Vagina (tissue), 2 donors: ENCODE measurements at places on chromosomes 7 and 10.
A peak's percentile ranks its signal among the peaks of the same experiment; 100 is the strongest.

DNA sequence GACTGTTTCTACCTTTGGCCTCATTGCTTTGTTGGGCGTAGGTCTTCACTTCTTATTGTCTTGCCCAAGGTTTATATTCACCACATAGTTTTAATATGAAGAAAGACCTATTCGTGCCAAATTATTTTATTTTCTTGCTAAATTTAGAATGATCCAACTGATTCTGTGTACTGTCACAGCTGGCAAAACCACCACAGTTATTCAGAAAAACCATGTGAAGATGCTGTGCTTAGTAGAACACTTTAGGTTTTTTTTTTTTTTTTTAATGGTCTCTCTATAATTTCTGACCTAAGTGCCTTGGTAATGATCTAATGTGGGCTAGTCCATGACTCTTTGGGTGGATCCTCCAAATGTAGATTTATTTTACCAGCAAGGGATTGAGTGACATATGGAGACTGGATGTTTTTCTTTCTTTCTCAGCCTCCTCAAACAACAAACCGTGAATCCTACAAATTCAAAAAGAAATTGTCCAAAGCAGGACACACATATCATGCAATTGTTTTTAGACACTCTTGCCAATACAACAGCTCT is 243.8 kb downstream of the DYNC1I1 start:
- no peak for DNase-seq

GRCh38 chr10:65550761-65551160 is 1375.1 kb upstream of the LRRTM3 start:
- DNase-seq = no peak

DNA sequence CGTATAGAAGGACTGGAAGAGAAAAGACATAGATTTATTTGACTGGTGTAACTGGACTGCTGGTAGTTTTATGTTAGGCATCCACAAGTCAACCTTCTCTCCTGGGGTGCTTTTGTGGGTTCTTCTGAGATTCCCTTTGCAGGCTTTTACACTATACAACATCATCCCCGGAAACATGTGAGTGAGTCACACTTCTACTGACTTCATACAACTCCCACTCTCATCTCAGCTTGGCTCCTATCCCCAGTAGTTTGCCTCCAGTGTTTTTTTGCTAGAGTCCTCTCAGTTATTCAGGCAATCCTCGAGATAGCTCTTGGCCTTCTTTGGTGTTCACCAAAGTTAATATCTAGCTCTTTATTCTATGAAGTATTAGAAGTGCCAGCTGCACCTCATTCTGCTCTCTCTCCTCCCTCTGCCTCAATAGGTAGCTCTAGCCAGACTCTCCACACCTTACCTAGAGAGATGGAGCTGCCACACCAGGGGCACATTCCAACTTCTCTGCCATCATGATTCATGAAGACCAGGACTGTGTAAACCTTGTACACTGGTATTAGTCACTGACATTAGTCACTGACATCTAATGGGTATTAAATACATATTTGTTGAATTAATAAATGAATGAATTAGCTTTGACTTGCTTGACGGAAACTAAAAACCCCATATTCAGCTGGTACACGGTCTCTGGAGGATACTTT is 281.9 kb downstream of the PPP1R3A start:
- no peak for DNase-seq

GRCh38 chr7:143908120-143908519 is 6.1 kb upstream of the TCAF1 start:
- DNase-seq = no peak

DNA sequence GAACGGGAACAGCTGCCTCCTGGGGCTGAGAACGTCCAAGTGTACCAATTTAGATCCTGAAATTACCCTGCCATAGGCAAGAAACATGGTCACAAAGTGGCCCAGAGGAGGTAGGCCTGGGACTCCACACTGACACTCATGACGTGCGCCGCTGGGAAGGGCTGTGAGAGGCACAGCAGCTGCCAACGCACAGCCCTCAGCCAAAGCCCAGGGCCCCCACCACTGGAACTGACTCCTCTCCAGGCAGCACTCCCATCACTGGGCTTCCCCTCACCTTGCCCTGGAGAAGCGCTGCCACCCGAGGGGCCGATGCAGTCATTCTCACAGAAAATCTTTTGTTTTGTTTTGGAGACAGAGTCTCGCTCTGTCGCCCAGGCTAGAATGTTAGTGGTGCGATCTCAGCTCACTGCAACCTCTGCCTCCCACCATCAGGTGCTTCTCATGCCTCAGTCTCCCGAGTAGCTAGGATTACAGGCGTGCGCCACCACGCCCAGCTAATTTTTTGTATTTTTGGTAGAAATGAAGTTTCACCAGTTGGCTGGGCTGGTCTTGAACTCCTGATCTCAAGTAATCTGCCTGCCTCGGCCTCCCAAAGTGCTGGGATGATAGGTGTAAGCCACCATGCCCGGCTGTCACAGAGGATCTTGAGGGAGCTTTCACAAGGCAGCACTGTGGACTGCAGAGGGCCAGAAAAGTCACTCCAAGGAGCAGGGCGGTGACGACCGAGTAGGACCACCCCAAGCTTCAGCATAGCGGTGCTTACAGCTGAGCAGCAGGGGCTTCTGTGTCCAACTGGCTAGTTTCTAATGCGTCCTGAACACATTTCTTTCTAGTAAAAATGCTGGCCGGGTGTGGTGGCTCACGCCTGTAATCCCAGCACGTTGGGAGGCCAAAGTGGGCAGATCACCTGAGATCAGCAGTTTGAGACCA is 13.5 kb downstream of the GUSB start:
- no peak for DNase-seq

DNA sequence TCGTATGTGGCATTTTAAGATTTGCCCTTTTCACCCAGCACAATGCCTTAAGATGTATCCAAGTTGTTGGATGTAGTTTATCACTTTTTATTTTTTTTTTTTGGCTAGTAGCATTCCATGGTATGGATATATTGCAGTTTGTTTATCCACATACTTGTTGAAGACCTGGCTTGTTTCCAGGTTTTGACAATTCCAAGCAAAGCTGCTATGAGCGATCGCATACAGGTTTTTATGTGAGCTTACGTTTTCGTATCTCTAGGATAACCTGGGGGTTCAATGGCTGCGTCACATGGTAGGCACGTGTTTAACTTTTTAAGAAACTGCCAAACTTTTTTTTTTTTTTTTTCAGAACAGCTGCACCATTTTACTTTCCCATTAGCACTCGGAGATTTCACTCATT is 32.2 kb downstream of the BAIAP2L1 start:
- no peak for DNase-seq

- DNase-seq = no peak
These were observed 113.7 kb downstream of the SFMBT2 start for GRCh38 chr10:7297094-7297493.

DNA sequence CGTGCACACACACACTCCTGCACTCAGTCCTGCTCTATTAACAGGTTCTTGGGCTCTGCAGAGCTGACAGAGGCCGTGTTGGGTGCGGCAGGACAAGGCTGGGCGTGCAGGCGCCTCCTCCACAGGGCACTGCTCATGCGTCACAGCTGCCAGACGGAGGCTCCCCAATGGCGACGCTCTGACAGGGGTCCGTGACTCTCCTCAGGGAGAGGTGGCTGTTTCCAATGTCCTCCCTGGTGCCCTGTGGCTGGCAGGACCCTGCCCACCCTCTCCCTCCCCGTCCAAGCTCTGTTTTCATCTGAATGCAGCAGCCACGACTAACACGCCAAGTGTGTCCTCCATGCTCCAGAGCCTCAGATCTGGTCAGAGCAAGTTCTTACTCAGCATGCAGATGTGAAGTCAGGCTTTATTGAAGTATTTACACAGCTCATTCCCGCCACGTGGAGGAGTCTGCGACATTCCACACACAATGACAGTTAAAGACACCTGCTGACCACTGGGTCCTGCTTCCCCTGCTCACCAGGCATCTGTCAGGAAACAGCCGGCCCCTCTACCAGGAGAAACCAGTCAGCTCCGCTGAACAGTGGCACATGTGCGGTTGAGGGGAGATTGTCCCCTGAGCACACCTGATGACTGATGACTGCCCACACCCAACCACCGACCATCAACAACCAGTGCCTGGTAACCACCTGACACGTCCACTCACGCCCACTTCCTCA is 116.7 kb downstream of the VIPR2 start:
- peak; percentile 85 for DNase-seq

DNA sequence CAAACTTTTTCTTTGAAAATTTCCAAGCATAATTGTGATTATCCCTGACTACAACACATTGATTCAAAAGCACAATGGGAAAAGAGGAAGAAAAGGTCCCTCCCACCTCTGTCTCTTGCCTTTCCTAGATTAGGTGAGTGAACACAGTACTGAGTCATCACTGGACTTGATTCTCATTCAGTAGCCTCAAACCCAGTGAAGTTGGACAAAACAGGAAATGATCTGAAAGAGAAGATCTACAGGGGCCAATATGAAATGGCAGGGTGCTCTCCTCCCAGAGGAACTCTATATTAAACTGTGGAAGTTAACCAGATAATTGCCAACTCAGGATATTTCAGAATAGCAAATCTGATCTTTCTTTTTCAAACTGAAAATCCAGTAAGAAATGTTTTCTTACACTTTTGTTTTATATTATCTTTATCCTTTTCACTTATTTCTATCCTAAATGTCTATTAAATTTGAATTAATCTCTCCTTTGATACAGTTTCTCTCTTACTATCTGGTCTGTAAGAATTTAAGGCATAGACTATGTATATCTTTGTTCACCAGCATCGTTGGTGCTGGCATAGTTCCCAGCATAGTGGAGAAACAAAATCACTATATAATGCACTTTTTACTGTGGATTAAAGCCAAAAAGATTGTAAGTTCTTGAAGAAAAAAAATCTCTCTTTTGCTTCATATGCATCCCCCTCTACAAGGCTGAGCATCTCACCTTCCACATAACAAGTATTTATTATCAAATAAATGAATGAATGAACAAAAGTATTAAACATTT is 41.4 kb upstream of the IKZF1 start:
- DNase-seq = no peak

DNA sequence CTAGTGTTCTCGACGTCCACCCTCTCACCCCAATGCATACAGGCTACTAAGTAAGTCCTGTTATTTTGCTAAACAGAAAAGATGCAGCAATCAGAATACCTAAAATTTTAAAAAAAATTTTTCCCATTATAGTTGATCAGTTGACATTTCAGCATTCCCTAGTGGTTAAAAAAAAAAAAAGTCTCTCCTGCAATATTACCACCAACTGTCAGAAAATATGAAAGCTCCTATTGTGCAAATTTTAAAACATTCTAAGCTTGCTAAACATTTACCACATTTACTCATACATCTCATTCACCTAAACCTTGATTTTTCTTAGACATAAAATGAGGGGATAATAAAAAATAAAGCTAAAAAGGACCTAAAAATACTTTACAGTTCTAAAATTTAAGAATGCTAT is 165.6 kb downstream of the AVL9 start:
- no peak for DNase-seq

DNA sequence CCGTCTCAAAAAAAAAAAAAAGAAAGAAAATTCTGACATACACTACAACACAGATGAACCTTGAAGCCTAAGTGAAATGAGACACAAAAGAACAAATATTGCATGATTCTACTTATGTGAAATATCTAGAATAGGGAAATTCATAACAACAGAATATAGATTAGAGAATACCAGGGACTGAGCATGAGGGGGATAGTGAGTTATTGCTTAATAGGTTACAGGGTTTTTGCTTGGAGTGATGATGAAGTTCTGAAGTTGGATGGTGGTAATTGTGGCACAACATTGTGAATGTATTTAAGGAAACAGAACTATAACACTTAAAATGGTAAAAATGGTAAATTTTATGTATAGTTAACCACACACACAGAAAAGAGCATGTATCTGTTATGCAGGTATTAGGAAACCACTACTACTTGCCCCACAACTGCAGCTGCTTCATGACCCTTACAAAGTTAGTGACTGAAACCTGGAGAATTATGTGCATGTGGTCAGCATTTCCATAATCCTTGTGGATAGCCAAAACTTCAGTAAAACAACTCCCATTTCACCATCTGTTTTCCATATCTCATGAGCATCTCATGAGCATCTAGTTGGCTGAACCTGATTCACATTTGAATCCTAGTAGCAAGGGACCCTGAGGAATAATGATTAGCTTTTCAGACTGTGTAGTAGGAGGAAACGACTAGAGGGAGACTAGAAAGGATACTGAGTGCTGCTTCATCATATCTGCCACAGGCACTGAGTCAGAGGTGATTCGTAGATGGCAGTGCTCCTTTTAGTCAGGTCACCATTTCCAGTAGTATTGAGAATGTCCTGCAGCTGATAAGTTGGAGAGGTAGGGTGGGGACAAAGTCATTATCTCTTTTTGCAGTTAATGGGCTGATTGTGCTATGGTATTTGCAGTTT is 26.3 kb downstream of the SAMD8 start:
- no peak for DNase-seq

DNA sequence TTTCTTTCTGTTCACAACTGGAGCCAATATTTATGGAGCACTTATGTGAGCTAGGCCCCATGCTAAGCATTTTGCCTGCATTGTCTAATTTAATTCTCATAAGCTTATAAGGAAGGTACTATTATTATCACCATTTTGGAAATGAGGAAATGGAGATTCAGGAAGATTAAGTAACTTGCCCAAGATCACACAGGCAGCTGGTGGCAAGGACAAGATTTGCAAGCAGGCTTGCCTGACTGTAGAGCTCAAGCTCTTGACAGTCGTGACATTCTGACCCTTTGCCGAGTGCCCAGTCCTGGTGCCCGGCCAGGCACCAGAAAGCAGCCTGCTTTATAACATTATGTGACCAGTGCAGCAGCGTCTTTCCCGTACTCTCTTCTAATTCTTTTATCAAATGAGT is 38.2 kb downstream of the WNT2 start:
- DNase-seq = no peak
